ENCODE measurements at places on chromosomes 13 and 19.

DNA sequence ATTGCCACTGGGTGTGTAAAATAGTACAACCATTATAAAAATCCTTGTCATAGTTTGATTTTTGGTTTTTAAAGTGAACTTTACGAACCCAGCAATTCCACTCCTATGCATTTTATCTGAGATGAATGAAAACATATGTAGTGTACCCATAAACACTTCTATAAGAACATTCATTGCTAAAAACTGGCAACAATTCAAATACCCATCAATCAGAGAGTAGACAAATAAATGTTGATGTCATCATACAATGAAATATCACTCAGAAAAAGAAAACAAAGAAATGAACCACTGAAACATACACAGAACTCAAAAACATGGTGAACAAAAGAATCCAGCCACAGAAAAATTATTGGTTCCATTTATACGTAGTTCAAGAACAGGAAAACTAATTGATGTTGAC is 202.3 kb downstream of the ABCC4 start:
- DNase-seq = no peak

DNA sequence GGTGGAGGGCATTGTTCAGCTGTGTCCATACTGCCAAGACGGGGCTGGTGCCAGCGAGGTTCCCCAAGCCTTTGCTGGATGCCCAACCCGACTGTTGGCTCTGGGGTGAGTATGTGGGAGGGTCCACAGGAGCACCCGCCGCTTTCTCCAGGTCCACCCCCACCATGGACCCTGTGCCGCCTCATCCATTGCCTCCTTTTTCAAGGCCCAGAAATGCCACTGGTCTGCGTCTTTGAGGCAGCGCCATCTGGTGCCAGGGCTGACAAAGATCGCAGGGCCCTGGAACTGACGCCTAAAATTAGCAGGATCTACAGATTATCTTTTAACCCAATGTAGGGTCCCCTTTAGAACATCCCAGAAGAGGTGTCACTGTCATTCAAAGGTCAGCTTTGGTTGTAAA is 34.6 kb downstream of the NFIX start:
- no peak for DNase-seq

DNA sequence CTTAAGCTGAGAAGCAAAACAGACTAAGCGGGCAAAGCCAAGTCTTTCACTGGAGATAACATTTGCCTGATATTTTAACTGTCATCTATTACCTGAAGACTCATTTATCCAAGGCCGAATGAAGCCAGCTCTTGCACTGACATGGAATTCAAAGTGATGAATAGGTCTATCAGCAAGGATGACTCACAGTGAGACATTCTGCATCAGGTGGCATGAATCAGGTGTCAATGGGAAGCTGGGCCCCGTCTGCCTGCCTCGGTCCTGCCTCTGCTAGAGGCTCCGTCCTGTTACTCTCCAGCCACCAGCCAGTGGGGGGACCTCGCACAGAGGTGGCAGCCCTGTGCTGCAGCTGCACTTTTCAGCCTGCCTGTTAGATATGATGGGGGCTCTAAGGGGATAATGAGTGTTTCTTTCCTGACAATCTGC is 23.5 kb downstream of the STARD13 start:
- no peak for DNase-seq

DNA sequence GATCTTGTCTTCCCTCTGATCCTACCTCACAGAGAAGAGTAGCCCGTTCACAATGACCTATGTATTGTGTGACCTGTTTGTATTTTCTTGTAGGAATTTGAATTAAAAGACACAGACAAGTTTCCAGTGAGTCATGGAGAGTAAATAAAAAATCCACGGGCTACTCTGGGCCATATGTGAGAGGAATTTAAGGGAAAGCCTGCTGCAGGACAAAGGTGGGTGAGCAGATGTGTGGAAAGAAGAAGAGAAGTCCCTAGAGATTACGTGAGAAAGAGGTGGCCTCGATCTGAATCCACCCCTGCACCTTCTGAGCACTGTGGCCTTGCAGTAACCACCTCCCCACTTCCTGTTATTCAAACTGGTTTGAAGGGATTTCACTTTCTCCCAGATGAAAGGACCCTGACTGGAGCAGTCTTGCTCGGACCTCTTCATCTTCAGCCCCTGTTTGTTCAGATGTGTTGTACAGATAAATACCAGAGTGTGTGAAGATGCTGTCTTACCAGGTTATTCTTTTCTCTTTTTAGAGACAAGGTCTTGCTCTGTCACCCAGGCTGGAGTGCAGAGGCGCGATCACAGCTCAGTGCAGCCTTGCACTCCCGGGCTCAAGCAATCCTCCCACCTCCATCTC is 205.4 kb downstream of the PDS5B start:
- DNase-seq = no peak

- no peak for DNase-seq
These were observed 17.5 kb downstream of the CEACAM3 start for GRCh38 chr19:41813911-41814310.

DNA sequence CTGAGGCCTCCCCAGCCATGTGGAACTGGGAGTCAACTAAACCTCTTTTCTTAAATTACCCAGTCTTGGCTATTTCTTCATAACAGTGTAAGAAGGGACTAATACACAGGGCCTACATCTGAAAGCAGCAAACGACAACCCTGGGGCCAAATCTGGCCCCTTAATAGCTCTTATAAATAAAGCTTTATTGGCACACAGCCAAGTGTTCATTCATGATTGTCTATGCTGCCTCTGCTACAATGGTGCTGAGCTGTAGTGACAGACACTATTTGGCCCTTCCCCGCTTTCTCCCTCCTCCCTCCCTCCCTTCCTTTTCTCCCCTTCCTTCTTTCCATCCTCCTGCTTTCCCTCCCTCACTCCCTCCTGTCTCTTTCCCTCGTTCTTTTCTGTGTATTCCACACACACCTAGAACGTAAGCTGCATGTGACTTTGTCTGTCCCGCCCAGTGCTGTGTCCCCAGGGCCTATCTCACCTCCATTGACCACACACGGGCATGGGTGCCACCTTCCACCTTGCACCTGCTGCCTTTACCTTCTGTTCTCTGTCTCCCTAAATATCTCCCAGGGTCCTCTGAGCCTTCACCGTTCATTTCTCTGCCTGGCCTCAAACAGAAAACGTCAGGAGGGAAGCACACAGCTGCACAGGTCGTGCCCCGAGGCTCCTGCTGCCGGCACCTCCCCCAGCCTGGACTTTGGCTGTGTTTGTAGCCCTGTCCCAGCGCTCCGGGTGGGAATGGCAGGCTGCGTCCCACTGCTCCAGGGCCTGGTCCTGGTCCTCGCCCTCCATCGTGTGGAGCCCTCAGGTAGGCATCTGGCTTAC is at the start of gene PROZ:
PROZ (plus strand) TSS at position 720 of the 819 bp plus-strand sequence; CDS start at position 733, 13 bp downstream.
- DNase-seq = no peak

DNA sequence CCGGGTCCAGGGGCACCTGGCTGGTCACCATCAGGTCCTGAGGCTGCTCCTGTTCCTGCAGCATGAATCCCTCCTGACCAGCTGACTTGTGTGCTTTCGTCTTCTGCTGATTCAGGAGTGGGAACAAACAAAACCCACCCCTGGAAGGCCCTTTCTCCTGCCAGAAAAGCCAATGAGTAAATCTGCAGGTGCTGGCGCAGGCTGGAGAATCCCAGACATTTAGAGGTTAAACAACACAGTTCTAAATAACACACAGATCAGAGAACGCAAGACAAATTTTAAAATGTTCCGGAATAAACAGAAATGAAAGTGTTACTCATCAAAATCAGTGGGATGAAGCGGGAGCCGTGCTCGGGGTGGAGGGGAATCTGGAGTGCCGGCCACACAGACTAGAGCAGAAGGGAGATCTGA is 60.6 kb upstream of the C13orf46 start:
- DNase-seq = no peak

DNA sequence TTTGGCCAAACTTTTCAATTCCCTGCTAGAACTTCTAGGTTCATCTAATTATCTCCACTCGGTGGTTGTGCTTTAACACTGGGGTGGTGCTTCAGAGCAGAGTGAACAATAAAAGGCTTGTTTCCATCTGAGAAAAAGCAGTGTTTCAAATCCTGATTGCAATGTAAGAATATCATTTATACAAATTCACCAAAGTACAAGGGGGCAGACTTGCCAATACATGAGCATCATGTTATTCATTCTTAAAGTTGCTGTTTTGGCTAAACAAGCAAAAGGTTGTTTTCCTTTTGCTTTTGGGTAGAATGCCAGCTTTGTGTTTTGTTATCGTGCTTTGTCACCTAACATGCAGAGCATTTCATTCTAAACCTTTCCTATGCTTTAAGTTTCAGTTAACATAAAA is 78.5 kb upstream of the UBAC2 start:
- no peak for DNase-seq

- DNase-seq = no peak
These were observed 1339.4 kb downstream of the EFNB2 start for GRCh38 chr13:105196052-105196451.

DNA sequence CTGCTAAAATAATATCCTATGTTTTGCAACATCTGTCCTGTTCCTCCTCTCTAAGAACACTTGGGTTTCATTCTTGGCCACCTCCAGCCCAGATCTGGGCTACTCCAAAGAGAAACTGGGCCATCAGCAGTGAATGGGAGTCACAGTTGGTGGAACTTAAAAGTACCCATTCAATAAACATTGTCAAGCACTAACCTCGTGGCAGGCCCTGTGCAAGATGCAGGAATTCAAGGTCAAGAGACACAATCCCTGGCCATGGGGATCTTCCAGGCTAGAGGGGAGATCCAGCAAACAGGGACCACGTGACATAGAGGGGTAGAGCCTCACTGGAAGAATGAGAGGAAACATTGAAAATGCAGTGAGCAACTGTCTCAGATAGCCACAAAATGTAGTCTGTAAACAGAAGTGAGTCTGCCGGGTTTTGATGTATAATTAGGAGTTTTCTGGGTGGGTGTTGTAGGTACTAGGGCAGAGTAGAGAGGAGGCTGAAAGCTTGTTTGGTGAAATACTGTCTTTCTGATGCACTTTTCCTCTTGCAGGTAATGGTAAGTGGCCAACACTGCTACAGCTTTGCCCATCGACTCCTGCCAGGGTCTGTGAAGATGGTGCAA is 14.8 kb upstream of the EID2 start:
- DNase-seq = no peak

Measured in stimulated activated CD4-positive, alpha-beta T cell treated with anti-CD3 and anti-CD28 coated beads, Interleukin-2, amount 100 ng/mL, for 4 hours (primary cell).